ENCODE measurements at places on chromosomes 5 and 9.
A peak's percentile ranks its signal among the peaks of the same experiment; 100 is the strongest.

DNA sequence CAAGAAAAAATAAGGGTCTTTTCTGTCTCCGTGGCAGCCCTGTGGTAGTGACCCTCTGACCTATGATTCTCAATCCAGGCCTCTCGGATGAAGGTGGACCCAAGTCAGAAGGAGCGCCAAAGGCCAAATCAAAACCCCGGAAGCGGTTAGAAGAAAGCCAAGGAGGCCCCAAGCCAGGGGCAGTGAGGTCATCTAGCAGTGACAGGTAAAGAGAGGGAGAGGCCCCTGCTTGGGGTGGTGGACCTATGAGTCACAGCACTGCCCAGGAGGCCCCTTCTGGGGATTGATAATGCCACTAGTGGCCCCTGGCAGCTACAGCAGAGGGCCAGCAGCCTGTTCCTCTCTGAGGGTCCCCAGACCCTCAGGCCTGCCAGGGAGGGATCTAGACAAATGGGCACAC is 6.4 kb upstream of the SLC2A8 start:
- no peak for DNase-seq

- no peak for DNase-seq
These were observed 869.0 kb downstream of the TLE4 start for GRCh38 chr9:80440724-80441123.

DNA sequence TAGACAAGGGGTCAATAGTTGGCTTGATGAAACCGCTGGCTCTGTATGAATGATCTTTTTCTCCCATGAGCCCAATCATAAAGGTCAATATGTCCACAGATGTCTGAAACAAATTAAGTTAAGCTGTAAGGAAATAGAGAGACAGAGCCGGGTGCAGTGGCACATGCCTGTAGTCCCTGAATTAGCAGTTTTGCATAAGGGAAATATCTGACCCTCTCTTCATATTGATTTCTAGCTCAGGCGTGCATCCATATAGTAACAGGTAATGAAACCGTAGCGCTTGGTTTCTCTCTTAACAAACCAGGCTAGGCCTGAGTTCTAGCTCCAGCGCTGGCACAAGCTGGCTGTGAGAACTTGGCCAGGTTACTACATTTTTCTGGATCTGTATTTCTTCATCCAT is 118.1 kb upstream of the ERCC6L2 start:
- no peak for DNase-seq

GRCh38 chr9:8802242-8802641 is 1002.7 kb upstream of the DMAC1 start:
- DNase-seq = no peak

GRCh38 chr9:6805532-6805931 is 47.8 kb downstream of the KDM4C start:
- DNase-seq = no peak

DNA sequence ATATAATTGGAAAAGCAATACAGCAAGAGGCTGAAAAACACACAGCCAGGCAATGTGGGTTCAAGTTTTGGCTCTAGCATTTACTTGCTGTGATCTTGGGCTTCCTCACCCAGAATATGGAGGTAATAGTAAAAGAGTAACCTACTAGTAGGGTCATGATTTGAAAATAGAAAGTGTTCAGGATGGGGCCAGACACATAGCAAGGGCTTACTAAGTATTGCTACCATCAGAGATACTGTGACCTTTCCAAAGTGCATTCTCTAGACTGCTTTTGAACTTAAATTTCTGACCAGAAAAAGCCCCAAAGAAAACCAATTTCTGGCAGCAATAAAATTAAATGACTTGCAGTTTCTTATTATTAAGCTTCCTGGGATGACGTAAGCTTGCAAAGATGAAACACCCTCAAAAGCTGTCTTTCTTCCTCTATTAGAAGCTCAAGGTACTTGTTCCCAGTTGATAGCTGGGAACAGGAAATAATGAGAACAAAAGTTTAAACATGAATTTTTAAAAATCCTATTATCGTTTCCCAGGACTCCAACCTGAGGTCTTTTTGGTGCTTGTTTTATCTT is 20.3 kb downstream of the SLC45A2 start:
- DNase-seq = no peak

DNA sequence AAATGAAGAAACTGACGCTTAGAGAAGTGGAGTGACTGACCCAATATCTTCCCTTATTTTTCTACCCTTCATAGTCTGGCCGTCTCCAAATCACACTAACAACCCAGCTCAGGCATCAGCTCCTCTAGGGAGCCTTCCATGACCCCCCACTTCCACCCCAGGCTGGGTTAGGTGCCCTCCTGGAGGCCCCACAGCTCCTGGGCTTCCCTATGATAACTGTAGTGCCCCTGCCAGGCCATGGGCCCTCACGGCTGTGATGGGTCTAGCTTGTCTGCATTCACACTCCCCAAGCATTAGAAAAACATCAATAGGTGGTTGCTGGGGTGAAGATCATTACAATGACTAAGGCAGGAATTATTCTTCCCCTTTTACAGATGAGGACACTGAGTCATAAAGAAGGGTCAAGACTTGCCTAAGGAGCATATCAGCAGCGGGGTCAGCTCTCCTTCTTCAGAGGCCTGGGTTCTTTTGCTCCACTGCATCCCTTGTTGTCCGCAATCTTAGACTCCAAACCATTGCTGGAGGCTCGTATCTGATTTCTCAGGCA is 7.3 kb downstream of the CORO2A start:
- DNase-seq = no peak

- no peak for DNase-seq
These were observed 18.6 kb upstream of the PLIN2 start for GRCh38 chr9:19145881-19146280.

- no peak for DNase-seq
These were observed 613.7 kb upstream of the CDH18 start for GRCh38 chr5:20601678-20602100.

DNA sequence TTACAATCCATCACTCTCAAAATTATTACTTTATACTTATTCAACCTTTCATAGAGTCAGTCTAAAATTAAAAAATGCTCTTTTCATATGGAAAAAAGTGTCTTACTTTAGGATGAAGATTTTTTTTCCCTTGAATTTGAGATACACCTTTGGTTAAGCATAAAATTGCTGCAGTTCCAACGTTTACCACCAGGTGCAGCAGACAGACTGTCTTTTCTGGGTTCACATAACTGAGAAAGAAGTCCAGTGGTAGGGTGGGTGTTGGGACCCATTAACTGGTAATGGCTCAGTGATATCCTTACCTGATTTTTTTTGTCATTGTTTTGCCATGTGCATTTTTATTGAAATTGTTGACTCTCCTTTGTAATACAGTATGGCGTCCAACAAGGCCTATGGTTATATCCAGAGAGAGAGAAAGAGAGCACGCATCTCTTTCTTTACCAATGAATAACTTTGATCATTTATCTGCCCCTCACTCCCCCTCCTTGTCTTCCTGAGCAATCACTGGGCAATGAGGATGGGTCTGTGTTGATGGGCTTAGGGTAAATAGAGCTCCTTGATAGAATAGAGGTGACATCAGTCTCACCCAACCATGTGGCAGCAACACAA is 98.4 kb downstream of the FBXL7 start:
- DNase-seq = no peak

- DNase-seq = no peak
These were observed 2.5 kb downstream of the IL7R start for GRCh38 chr5:35859101-35859661.

DNA sequence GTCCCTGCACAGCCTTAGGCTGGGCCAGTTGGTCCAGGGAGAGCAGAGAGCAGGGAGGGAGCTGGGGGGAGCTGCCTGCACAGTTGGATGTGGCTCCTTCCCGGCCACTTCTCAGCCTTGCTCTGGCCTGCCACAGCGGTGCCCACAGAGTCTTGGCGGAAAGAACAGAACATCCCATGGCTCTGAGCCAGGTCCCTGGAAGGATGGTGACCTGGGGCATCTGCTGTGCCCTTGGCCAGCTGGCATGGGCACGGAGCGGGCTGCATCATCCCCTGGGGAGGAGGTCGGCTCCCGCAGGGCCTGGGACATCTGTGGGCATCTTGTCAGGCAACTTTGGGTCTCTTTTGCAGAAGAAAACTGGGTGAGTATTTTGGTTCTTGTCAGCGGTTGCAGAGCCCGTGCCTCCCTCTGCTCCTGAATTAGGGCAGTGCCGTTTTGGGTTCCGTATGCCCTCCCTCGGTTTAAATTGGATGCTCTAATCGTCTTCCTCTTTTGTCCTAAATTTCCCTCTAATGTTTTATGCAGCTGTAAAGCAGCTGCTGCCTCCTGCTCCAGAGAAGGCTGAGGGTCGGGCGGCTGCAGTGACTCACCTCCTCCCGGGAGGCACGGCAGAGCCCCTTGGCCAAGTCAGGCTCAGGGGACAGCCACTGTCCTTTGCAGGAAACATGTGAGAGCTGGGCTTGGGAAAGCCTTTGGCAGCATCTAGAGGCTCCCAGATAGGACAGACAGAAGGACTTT is 10.5 kb upstream of the NACC2 start:
- no peak for DNase-seq

DNA sequence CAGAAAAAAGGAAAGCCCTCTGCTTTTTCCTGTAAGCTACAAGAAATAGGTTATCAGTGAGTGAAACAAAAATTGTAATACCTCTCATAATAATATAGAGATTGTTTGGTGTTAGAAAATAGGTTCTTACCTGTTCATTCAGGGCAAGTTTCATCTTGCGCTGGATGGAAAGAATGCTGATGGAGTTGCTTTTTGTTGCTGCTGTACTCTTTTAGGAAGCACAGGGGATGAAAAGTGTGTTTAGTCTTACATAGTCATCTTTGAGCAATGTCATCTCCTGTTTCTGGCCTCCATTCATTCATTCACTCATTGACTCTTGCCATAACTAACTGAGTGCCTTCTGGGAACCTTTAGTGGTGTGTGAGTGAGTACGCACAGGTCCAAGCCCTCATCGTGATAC is 6.4 kb downstream of the ENTREP1 start:
- peak; percentile 43 for DNase-seq

- DNase-seq = no peak
These were observed 131.2 kb downstream of the ROR2 start for GRCh38 chr9:91818647-91819403.

GRCh38 chr9:80883426-80883825 is 805.9 kb downstream of the TLE1 start:
- DNase-seq = no peak

GRCh38 chr5:104763216-104763615 is 1200.6 kb upstream of the NUDT12 start:
- DNase-seq = no peak

- no peak for DNase-seq
These were observed 10.7 kb upstream of the CERCAM start for GRCh38 chr9:128409978-128410377.

GRCh38 chr5:77210091-77210963 is at the start of gene PDE8B:
Gene PDE8B, plus strand, starts transcription at chr5:77210680. Its CDS starts 246 bp downstream, at chr5:77210926.
- DNase-seq = no peak

- no peak for DNase-seq
These were observed 85.8 kb upstream of the ALDH1A1 start for GRCh38 chr9:73038613-73039012.

DNA sequence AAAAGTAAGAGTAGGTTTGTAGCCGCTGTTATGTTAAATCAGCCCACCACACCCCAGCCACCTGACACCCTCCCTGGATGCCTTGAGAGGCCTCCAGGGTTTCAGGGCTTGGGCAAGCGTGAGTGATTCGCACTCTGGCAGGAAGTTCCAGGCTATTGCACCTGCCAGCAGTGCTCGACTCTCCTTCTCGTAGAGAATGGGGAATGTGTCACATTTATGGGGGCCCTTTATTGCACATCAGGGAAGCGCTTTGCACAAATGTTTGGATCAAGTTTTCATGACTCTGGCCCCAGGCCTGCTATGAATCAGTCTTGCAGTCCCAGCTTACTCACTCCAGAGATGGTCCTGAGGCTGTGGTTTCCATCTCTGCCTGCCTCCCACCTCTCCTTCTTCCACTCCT is 66.1 kb upstream of the ADRA1B start:
- peak; percentile 60 for DNase-seq

- no peak for DNase-seq
These were observed 793 bp upstream of the PKD2L2 start for GRCh38 chr5:137888466-137888862.

DNA sequence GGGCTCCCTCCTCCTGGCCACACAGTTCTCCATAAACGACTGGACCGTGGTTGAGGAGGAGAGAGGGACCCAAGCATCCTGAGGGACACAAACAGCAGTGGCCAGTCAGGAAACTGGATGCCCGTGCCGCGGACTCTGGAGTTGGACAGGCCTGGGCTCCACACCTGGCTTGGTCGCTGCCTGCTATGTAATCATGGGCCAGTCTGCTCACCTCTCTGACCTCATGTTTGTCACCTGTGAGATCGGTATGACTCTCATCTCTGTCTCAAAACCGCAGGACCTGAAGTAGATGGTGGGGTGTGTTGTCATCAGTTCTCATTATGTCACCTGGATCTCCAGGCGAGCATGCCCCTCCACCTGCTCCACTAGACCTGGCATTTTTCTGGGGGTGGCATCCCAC is 14.5 kb downstream of the CXXC5 start:
- DNase-seq = no peak

- no peak for DNase-seq
These were observed 399.6 kb upstream of the TUSC1 start for GRCh38 chr9:26077860-26078259.

- no peak for DNase-seq
These were observed 32.0 kb downstream of the FGF18 start for GRCh38 chr5:171451421-171451820.

DNA sequence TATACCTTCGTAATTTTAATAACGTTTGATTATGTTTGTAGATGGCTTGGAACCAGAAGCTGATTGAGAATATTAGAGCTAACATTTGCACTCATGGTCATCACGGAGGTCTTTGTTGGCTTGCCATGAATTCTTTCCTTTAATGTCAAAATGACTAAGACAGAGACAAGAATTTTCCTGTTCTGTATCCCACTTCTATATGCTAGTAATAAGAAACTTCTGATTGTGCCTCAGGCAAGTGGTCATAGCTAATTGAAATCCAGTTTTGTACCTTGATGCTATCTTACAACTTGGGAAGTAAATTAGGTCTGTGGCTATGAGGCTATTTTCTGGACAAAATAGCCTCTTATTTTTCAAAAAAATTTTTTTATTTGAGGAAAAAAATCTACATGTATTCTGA is 167.6 kb downstream of the RANBP17 start:
- DNase-seq = no peak

DNA sequence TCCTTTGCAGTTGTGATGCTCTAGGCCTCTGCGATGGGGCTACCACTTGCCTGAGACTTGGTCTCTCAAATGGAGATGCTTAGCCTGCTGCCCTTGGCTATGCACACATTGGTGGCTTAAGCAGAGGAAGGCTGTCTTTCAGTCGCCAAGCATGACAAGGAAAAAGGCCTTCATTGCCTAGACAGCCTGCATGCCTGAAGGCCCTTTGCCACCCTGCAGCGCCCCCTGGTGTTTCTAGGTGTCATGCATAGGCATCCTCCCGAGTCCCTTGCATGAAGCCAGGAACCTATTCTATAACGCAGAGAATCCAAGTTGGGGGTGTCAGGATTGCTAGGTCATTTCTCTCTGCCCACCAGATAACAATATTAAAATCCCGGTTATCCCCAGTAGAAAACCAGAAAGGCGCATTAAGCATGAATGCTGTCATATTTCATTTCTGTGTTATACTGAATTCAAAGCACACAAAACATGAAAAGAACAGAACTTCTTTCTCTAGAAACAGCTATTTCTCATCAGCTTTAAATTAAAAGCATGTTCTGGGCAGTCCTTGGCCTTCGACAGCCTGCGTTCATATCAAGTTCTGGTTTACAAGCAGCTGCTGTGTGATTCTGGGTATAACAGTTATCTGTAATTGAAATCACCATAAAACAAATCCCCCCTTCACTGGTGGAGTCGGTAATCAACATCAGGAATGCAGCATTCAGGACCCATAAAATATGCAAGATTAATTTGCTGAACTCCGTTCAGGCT is 59.7 kb upstream of the TRPC7 start:
- DNase-seq = peak; percentile 10
